CD4-positive, alpha-beta memory T cell (primary cell): ENCODE measurements at places on chromosomes 2 and 18.

- no peak for DNase-seq
Observed at GRCh38 chr2:190156530-190157212, 94.1 kb upstream of the MSTN start.

DNA sequence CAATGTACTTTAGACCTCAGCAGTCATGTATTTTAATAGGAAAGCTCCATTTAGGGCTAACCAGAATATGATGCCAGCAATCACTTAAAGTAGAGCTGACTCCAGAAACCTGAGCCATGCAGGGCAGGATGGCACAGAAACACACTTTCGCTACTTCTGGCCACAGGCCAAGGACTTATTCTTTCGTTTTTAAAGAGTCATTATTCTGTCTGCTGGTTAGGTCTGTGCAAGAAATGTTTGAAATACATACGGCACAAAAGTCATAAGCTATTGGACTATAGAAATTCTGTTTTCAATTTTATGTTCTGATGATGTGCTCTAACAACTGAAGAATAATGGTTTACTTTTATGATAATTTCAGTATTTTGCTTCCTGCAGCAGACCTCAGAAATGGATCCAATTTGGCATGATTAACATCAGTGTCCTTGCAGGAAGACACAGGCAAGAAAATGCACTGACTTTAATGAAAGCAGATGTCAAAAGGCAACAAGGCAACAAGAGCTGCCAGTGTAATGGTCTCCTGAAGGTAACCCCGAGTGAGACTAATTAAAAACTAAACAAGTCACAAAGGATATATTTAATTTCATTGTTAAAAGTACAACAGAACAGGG, 114.4 kb upstream of the CHRNA1 start:
- DNase-seq: no peak

DNA sequence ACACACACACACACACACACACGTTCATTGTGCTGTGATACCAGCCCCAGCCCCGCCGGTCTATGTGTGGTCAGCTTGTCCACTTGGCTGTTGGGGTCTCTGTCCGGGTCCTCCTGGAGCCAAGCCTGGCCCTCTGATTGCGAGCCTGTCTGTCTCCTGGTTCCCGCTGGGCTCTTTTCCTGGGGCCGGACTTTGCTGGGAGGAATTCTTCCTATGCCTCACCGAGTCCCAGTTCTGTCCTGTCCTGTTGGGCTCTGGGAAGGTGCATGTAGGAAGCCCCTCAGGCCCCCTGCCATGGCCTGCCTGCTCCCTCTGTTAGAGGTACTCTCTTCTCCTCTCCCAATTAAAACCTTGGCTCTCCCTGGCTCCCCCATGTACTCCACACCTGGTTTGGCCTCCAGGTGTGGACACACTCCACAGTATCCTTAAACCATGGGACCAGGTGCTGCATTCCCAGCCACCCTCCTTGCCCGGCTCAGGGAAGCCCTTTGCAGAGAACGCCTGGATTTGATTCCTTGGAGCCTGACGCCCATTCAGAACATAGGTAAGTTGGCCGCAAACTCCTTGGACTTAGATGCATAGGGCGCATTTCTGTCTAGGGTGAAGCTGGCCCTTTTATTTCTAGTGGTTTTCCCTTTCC, 42.3 kb downstream of the CABLES1 start:
- no peak for DNase-seq

- DNase-seq: no peak
Observed at GRCh38 chr2:215138479-215138878, at the start of gene ABCA12. Gene ABCA12, minus strand, starts transcription at chr2:215138626. Its CDS starts 418 bp downstream, at chr2:215138208.

DNA sequence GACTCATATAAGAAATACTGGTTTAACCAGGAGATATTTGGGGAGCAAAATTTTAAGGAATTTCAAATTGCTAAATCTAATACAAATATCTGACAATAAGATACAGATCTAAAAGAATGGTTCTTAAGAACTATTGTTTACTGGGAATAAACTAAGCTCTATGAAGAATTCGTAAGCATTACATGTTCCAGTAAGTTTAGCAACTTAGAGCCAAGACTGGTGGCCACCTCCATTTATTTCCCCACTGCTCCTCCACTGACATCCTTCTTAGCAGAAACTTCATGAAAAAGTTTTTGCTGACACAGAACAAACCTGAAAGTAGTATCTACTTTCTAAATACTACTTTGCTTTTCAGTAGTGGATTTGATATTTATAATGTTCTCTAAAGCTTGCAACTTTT, 83.0 kb downstream of the ACSL3 start:
- no peak for DNase-seq
